Breast epithelium (tissue), 4 donors: ENCODE measurements at places on chromosomes 5 and 9.

- H3K4me1 ChIP-seq = no peaks in the 10 kb centered on the region
- no peaks in the 10 kb centered on the region for H3K36me3 ChIP-seq
- no peak overlapping the region for H3K4me3 ChIP-seq
- no peak overlapping the region for H3K27ac ChIP-seq
- H3K27me3 ChIP-seq = no peaks in the 10 kb centered on the region
These were observed 1050.2 kb downstream of the CDH12 start for GRCh38 chr5:21802869-21803490.

- no peak overlapping the region for H3K27ac ChIP-seq
- H3K4me1 ChIP-seq = no peaks in the 10 kb centered on the region
- no peak for DNase-seq
- H3K4me3 ChIP-seq = no peak overlapping the region
- no peaks in the 10 kb centered on the region for H3K36me3 ChIP-seq
These were observed 206.4 kb downstream of the NXNL2 start for GRCh38 chr9:88741335-88741734.

DNA sequence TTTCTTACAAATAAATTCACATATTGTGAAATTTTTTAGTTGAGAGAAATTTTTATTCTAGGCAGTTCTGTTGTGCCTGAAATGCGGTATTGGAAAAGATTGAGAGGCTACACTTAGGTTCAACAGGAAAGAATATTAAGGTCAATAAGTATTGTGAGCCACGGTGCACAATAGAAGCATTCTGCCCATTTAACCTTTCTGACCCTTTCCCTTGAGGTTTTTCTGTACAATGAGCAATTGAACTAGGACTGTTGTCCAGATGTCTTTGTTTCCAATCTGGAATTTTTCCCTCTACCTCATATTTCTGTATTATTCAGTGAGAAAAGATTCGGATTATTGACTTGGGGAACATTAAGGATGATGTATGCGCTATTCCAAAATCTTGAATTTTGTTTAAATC, 205.2 kb downstream of the NR3C1 start:
- H3K27ac ChIP-seq = no peak overlapping the region
- H3K27me3 ChIP-seq = no peaks in the 10 kb centered on the region
- H3K4me1 ChIP-seq = no peaks in the 10 kb centered on the region
- no peak overlapping the region for H3K4me3 ChIP-seq
- H3K36me3 ChIP-seq = no peaks in the 10 kb centered on the region
- no peak for DNase-seq

GRCh38 chr9:113911850-113912557, 35.9 kb downstream of the ZNF618 start:
- H3K27ac ChIP-seq = peak overlapping the region; percentile 7
- no peaks in the 10 kb centered on the region for H3K36me3 ChIP-seq
- no peaks in the 10 kb centered on the region for H3K27me3 ChIP-seq
- DNase-seq = no peak
- no peaks in the 10 kb centered on the region for H3K4me1 ChIP-seq

- H3K27me3 ChIP-seq = no peaks in the 10 kb centered on the region
- H3K27ac ChIP-seq = peak overlapping the region; percentile 88
- H3K4me3 ChIP-seq = peak overlapping the region; percentile 88
- no peak for DNase-seq
- H3K36me3 ChIP-seq = no peaks in the 10 kb centered on the region
These were observed 587.9 kb downstream of the MTRR start for GRCh38 chr5:8456846-8457186.

GRCh38 chr5:172852490-172853354, 18.7 kb downstream of the ERGIC1 start:
- peaks cover 15% of the 10 kb centered on the region for H3K4me1 ChIP-seq
- no peaks in the 10 kb centered on the region for H3K36me3 ChIP-seq

GRCh38 chr5:90227683-90228082, 181.9 kb downstream of the CETN3 start:
- H3K4me1 ChIP-seq = no peaks in the 10 kb centered on the region
- no peaks in the 10 kb centered on the region for H3K36me3 ChIP-seq

- H3K36me3 ChIP-seq = no peaks in the 10 kb centered on the region
- H3K4me1 ChIP-seq = no peaks in the 10 kb centered on the region
- no peak for DNase-seq
- no peaks in the 10 kb centered on the region for H3K27me3 ChIP-seq
- H3K4me3 ChIP-seq = no peak overlapping the region
These were observed 80.7 kb downstream of the ANKH start for GRCh38 chr5:14790911-14791310.

DNA sequence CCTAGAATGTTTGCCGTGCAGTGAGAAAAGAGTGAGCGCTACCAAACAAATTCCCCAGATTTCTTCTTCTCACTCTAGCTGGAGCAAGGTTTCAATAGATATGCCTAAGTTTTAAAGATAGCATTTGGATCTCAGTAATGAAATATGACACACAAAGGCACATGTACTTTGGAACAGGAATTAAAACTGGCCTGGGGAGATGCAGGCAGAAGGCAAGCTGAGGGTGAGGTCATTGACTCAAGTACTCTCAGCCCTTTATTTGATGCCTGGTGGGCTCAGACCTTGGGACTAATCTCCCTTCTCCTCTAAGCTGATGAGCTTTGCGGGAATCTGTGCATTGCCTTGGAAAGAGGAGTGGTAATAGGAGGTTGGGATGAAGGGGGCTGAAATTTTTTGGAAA, 323.3 kb upstream of the SLC30A5 start:
- no peaks in the 10 kb centered on the region for H3K27me3 ChIP-seq
- no peaks in the 10 kb centered on the region for H3K4me1 ChIP-seq
- H3K36me3 ChIP-seq = no peaks in the 10 kb centered on the region
- DNase-seq = no peak
- H3K27ac ChIP-seq = no peak overlapping the region

DNA sequence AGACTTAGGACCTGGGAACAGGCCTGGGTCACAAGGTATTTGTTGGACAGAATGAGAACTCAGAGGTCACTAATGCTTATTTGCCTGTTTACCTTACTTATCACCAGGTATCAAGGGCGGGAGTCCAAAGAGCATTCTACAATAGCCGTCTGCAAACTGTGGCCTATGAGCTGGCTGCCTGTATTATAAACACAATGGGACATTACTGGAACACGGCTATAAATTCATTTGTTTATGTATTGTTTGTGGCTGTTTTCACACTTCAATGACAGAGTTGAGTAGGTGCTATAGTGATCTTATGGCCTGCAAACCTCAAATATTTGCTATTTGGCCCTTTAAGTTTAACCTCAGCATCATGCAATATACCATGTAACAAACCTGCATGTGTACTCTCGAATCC, 76.6 kb upstream of the ASTN2 start:
- DNase-seq = no peak
- no peak overlapping the region for H3K27ac ChIP-seq
- no peaks in the 10 kb centered on the region for H3K36me3 ChIP-seq

DNA sequence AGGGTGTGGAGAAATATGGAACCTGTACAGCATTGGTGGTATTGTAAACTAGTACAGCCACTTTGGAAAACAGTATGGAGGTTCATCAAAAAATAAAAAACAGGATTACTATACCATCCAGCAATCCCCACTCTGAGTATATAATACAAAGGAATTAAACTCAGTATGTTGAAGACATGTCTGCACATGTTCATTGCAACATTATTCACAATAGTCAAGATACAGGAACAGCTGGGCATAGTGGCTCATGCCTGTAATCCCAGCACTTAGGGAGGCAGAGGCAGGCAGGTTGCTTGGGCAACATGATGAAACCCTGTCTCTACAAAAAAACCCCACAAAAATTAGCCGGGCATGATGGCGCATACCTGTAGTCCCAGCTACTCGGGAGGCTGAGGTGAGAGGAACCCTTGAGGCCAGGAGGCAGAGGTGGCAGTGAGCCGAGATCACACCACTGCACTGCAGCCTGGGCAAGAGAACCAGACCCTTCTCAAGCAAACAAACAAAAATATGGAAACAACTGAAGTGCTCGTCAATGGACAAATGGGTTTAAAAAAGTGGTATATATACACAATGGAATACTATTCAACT, 63.6 kb downstream of the TMEM174 start:
- H3K4me3 ChIP-seq = no peak overlapping the region
- DNase-seq = no peak
- H3K4me1 ChIP-seq = peaks cover 3% of the 10 kb centered on the region
- H3K27me3 ChIP-seq = peaks cover 2% of the 10 kb centered on the region
- no peaks in the 10 kb centered on the region for H3K36me3 ChIP-seq

GRCh38 chr5:131659290-131659689, 24.3 kb upstream of the RAPGEF6 start:
- H3K4me3 ChIP-seq = no peak overlapping the region
- H3K36me3 ChIP-seq = peaks cover 5% of the 10 kb centered on the region
- H3K27me3 ChIP-seq = no peaks in the 10 kb centered on the region
- no peak overlapping the region for H3K27ac ChIP-seq
- DNase-seq = no peak

DNA sequence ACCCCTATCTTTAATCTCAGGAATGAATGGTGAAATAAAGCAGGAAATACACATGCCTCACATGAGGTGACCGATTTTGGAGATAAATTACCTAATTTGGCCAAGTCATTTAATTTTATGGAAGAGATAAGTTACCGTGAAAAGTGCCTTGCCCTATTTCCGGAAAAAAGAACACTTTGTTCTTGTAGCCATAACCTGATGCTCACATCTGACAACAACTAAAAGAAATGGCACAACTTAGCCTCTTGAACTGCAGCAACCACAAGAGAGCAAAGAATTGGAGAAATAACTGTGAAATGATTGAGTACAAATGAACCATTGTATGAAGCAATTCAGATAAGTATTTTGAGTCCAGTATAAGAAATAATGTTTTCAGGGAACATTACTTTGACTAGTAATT, 628.1 kb upstream of the TYRP1 start:
- H3K4me1 ChIP-seq = no peaks in the 10 kb centered on the region
- no peak for DNase-seq
- H3K4me3 ChIP-seq = no peak overlapping the region
- no peaks in the 10 kb centered on the region for H3K36me3 ChIP-seq
- H3K27me3 ChIP-seq = no peaks in the 10 kb centered on the region

DNA sequence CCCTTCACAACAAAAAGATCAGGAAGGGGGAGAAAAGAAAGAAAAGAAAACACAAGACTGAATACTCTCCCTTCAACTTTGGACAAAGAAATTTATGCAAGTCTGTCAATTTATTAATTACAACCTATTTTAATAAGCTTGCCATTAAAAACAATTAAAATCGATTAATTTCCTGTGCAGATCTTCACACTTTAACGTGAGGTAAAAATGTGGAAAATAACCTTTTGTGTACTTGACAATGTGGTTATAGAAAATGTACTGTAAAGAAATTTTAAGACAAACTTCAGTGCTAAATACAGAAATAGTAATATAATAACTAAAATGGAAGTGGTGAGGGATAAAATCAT, 2.7 kb upstream of the MLLT3 start:
- no peak overlapping the region for H3K27ac ChIP-seq
- H3K36me3 ChIP-seq = no peaks in the 10 kb centered on the region
- no peaks in the 10 kb centered on the region for H3K27me3 ChIP-seq
- H3K4me3 ChIP-seq = no peak overlapping the region
- no peak for DNase-seq

DNA sequence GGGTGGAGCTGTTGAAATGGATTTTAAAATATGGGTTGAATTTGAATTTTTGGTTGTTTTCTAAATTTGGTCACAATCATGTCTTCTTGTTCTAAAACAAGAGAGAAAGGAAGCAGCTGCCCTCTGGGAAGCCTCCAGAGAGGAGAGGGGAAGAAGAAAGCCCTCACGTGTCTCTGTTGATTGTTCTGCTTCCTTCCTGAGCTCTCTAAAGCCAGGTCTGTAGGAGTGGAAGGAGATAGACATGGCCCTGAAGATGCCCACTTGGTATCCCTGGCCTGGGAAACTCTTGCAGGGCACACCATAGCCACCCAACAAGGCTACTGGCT, 59.6 kb downstream of the GALNT12 start:
- DNase-seq = no peak
- H3K36me3 ChIP-seq = no peaks in the 10 kb centered on the region
- H3K27ac ChIP-seq = peak overlapping the region; percentile 23
- no peaks in the 10 kb centered on the region for H3K27me3 ChIP-seq
- H3K4me1 ChIP-seq = no peaks in the 10 kb centered on the region

GRCh38 chr5:132315529-132316067, 21.4 kb downstream of the SLC22A4 start:
- H3K27me3 ChIP-seq = no peaks in the 10 kb centered on the region
- DNase-seq = no peak
- no peak overlapping the region for H3K4me3 ChIP-seq

DNA sequence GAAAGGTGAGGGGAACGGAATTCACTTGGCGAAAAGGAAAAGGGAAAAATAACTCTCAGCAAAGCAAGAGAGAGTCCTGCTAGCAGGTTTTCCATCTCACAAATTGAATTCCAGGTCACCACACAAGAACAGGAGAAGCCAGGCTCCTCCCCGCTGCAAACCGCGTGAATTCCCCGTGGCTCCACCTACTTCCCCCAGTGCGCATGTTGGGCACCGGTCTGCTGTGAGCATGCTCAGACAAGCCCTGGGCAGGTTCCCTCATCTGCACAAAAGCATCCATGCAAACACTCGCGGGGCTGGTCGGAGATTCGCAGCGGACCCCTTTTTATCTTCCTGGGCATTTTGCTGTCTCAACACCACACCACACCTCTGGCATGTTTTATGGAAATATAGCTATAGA, 58.5 kb upstream of the S1PR3 start:
- H3K27ac ChIP-seq = no peak overlapping the region
- H3K27me3 ChIP-seq = no peaks in the 10 kb centered on the region
- H3K36me3 ChIP-seq = no peaks in the 10 kb centered on the region
- no peak overlapping the region for H3K4me3 ChIP-seq
- DNase-seq = no peak

DNA sequence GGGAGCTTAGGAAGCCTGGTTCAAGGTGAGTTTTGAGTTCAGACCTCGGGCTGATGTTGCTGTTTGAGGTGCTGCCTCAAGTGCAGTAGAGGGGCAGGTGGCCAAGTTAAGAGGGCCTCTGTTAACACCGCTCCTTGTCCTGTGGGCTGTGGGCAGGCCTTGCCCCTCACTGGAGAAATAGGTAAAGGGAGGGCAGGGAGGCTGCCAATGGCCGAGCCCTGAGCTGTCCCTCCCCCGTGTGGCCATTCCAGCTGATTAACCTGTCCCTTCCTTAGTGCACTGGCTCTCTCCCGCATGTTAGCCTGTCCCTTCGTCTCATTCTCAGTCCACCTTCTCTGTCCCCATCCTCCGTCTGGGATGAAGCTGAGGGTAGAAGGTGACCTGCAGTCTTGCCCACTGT, 21.4 kb downstream of the CNTFR start:
- no peak overlapping the region for H3K4me3 ChIP-seq
- no peak for DNase-seq
- no peaks in the 10 kb centered on the region for H3K4me1 ChIP-seq
- no peaks in the 10 kb centered on the region for H3K36me3 ChIP-seq
- no peak overlapping the region for H3K27ac ChIP-seq
- no peaks in the 10 kb centered on the region for H3K27me3 ChIP-seq

DNA sequence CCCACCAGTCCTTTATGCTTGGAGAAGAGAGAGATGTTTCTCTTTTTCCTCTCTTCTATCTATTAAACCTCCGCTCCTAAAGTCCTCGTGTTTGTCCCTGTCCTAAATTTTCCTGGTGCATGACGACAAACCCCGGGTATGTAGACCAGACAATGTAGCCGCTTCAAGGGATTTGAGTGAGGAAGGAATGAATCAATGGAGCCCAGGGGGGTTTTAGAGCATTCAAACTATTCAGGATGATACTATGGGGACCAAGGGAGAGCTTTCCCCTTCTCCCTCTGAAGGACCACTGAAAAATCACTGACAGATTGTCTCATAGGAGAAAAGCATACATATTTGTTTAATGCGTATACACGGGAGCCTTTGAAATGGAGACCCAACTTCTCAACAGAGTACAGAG, 18.4 kb downstream of the CEL start:
- no peaks in the 10 kb centered on the region for H3K4me1 ChIP-seq
- H3K27me3 ChIP-seq = no peaks in the 10 kb centered on the region
- H3K36me3 ChIP-seq = no peaks in the 10 kb centered on the region
- no peak overlapping the region for H3K27ac ChIP-seq
- H3K4me3 ChIP-seq = no peak overlapping the region
